Hematopoietic multipotent progenitor cell treated with erythropoietin and hydrocortisone succinate and interleukin-3 and kit ligand, for 17 days (in vitro differentiated cells): ENCODE measurements at places on chromosomes 3 and 15.

DNA sequence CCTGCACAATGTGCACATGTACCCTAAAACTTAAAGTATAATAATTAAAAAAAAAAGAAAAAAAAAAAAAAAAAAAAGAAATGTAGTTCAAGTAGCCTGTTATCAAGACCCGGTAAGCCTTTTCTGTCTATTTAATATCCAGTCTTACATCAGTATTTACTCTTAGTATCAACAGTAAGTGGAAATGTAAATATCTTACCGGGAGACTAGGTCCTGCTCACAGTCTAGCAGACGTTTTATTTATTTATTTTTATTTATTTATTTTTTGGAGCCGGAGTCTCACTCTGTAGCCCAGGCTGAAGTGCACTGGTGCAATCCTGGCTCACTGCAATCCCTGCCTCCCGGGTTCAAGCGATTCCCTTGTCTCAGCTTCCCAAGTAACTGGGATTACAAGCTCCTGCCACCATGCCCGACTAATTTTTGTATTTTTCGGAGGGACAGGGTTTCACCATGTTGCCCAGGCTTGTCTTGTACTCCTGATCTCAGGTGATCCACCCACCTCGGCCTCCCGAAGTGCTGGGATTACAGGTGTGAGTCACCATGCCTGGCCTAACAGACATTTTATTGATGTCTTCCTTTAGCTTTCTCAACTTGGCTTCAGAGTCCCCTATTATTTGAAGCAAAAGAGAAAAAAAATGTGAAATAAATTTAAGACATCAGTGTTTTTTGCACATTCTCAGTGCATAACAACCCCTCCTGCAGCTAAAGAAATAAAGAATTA lies 19.9 kb downstream of the C2CD4B start:
- DNase-seq: no peak

DNA sequence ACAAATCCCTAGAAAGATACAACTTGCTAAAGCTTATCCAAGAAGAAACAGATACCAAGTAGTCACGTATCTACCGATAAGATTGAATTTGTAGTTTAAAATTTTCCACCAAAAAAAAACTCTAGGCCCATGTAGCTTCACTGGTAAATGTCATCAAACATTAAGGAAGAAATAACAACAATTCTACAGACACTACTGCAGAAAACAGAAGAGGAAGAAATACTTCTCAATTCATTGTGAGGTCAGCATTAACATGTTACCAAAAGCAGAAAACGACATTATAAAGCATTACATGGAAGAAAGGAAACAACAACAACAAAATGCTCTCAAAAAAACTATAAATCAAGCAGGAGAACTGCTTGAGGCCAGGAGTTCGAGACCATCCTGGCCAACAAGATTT lies 27.5 kb upstream of the TM4SF19 start:
- DNase-seq: no peak

GRCh38 chr3:27345959-27346865 lies 23.0 kb downstream of the NEK10 start:
- DNase-seq: no peak

- DNase-seq: no peak
Measured at GRCh38 chr3:32780735-32781210, 37.0 kb upstream of the TRIM71 start.

DNA sequence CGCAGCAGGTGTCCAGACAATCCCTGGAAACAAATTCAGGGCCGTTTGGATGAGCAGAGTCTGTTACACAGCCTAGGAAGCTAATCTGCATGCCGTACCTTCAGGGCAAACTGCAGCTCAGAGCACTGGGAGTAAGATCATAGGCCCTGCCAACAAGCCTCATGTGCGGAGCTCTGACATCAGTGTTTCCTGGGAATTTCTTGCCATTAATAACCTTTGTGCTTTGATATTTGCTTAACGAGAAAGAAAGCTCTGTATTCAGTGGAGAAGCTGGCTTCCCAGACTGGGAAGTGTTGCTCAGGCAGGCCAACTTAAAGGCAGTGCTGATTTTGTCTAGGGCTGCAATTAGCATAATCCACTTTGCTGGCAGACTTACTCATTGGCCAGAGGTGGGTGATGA lies 116.1 kb upstream of the KLHL25 start:
- DNase-seq: no peak

GRCh38 chr3:69085168-69085832 lies 563 bp downstream of the ARL6IP5 start:
- DNase-seq: peak; percentile 65

- DNase-seq: no peak
Measured at GRCh38 chr3:30180310-30181177, 425.9 kb upstream of the TGFBR2 start.

DNA sequence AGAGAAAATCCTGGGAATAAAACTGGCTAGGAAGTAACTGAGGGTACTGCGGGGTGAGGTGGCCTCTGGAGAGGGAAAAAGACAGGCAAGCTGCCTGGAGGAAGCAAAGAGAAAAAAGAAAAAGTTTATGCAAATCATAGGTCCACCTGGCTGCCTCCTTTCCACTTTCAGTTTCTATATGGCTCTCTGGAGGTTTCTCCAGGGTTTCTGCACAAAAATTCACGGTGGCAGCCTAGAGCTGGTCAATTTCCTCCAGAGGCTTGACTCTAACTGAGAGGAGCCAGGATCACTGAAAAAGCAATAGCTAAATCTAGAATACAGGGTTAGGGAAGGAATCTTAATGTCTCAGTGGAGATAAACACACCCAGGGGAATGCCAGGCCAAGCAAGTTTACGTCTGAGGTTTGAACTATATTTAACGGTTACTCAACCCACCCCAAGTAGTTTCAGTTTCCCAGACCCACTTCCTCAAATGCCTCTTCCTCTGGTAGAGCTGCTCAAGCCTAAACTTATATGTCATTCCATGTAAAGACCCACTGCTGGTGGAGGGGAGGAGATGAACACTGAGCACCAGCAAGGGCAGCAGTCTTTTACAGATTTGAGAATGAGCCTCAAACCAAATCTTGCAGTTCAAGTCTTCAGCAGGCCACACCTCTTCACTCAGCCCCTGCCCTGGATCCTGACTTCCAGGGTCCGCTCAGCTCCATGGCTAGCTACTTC lies 5.7 kb downstream of the LYSMD2 start:
- no peak for DNase-seq

- no peak for DNase-seq
Measured at GRCh38 chr3:120753810-120754209, 11.3 kb downstream of the GTF2E1 start.
